ENCODE measurements at places on chromosomes 6 and 20. TPM values are rescaled to one million over a fixed set of nuclear protein-coding genes. Genes with fewer than 3 reads are reported as not detected.

Gene VWA7
- 5.0 TPM for total RNA-seq

DNA sequence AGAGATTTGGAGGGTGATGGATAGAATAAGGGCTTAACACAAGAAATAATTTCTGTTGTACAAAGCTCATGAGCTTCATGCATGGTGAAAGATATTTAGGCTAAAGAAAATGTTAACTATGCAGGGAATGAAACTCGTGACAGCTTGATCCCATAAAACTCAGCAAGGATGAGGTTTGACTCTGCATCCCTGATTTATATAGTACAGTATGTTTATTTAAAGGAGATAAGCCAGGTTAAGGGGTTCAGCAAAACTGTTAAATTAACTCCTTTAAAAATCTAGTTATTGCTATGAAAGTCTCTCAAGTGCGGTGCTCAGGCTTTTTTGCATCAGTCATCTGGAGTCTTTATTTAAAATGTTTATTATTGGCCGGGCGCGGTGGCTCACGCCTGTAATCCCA, 326.4 kb downstream of the LAMA2 start:
- H3K27me3 ChIP-seq = no peaks in the 10 kb centered on the region
- no peak overlapping the region for H3K4me3 ChIP-seq
- H3K27ac ChIP-seq = no peak overlapping the region
- H3K4me1 ChIP-seq = no peaks in the 10 kb centered on the region

DNA sequence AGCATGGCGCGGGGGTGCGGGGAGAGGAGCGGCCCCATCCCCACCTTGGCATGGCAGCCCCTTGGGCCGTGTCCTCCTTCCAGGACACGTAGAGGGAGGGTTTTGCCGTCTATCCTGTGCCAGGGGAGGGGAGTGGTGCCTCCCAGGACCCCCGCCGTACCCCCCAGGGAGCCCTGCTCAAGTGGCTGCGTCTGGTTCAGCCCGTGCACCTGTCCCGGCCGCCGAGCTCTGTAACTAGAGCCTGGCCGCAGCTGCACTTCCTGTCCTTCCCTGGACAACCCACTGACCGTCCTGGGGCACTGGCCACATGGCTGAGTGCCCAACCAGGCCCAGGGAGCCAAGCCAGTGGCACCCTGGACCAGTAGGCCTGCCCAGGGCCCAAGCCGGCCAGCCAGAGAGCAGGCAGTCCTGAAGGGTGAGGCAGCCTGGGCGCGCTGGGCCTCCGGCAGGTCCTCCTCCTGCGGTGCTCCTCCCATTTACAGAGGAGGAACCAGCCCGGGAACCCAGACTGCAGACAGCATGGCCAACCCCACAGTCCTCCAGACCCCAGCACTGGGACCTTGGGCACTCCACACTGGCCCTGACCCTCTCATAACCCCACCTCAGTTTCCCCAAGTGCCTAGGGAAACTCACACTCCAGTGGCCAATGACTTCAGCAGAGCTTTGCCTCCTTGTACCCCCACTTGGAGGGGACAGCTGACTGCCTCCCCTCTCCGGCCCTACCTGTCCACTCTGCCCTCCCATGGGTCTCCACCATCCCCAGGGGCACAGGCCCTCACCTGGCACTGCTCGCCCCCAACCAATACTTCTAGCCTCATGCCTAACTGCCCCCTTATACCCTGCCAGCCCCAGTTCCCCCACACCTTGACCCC, 8.7 kb downstream of the LAMA5 start:
- H3K36me3 ChIP-seq = peaks cover 8% of the 10 kb centered on the region
- no peak for DNase-seq
- no peak overlapping the region for H3K4me3 ChIP-seq
- H3K27me3 ChIP-seq = peaks cover 15% of the 10 kb centered on the region
- H3K27ac ChIP-seq = peak overlapping the region; percentile 81

GRCh38 chr20:16179371-16179770, 393.9 kb downstream of the KIF16B start:
- DNase-seq = peak; percentile 6
- H3K36me3 ChIP-seq = no peaks in the 10 kb centered on the region
- no peak overlapping the region for H3K4me3 ChIP-seq
- no peaks in the 10 kb centered on the region for H3K4me1 ChIP-seq
- H3K27ac ChIP-seq = no peak overlapping the region

- no peaks in the 10 kb centered on the region for H3K36me3 ChIP-seq
- peak overlapping the region; percentile 18 for H3K4me3 ChIP-seq
- no peak for DNase-seq
- peaks cover 45% of the 10 kb centered on the region for H3K27me3 ChIP-seq
- peaks cover 9% of the 10 kb centered on the region for H3K4me1 ChIP-seq
These were observed 641 bp downstream of the TCF15 start for GRCh38 chr20:609371-609964.

All from left lung (tissue), 14 donors.